Left colon (tissue), 2 donors: ENCODE measurements at places on chromosomes 1 and 21. TPM values are rescaled to one million over a fixed set of nuclear protein-coding genes. Genes with fewer than 3 reads are reported as not detected.

The NEK2 gene
- 2.0 TPM for total RNA-seq

The GCSAML gene
- total RNA-seq: 0.67 TPM

The RHBDL2 gene
- 35.1 TPM for total RNA-seq

The WLS gene
- total RNA-seq: 126 TPM

The CSF1 gene
- total RNA-seq: 9.5 TPM

The GNG4 gene
- total RNA-seq: 4.4 TPM

The RIMKLA gene
- total RNA-seq: 13.9 TPM

GRCh38 chr1:2155788-2156187 lies 38.8 kb downstream of the FAAP20 start:
- DNase-seq: no peak

GRCh38 chr1:50427086-50427817 lies 4.0 kb upstream of the DMRTA2 start:
- no peak for DNase-seq

GRCh38 chr1:185969028-185969427 lies 234.8 kb downstream of the HMCN1 start:
- DNase-seq: no peak

DNA sequence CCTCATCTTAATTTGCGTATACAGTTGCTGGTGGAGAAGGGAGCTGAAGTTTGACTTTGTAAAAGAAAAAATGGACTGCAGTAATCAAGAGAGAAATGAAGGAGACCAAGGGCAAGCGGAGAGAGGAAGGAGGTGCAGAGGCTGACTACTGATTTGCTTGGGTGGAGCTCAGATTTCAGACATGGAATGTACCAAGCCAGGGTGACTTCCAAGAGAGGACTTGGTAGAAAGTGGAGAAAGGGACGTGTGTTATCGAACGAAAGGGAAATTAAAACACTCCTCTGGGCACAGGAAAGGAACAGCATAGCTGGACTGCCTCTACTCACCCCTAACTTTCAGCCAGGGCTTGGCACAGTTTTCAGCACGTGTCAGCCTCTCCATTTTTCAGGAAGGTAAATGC lies 15.1 kb upstream of the HEATR1 start:
- DNase-seq: no peak

DNA sequence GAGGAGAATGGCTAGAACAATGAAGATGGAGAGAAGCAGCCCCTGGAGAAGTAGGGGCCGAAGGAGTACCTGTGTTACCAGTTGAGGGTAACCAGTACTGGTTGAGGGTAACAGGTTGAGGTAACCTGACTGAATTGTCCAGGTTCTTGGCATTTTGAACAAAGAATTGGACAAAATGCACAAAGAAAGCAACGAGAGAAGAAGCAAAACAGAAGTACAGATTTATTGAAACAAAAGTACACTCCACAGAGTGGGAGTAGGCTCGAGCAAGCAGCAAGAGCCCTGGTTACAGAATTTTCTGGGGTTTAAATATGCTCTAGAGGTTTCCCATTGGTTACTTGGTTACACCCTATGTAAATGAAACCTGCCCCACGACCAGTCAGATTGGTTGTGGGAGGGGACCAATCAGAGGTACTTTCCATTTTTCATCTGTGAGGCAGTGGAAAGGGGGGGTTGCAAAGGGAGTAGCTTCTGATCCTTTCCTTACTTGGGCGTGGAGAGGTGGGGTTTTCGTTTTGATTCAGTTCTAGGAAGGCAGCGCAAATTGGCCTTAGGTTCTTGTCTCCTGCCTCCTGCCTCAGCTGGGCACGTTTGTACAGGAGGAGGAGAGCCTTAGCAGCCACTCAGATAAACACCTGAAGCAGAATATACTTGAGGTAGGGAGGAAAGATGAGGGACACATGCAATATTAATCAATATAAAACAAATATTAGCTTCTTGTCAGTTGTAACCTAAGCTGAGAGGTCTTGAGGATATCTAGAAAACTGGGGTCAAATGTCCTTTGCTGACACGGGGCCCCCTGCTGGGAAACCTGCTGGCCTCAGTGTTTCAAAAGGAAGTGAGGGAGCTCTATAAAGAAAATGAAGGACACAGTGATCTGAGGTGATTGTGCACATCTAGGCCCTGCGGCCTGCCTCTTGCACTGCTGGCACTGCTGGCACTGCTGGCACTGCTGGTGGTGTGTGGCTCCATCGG lies 14.3 kb upstream of the LSM10 start:
- no peak for DNase-seq

- DNase-seq: no peak
These were observed 88.3 kb downstream of the AK5 start for GRCh38 chr1:77370161-77370560.

DNA sequence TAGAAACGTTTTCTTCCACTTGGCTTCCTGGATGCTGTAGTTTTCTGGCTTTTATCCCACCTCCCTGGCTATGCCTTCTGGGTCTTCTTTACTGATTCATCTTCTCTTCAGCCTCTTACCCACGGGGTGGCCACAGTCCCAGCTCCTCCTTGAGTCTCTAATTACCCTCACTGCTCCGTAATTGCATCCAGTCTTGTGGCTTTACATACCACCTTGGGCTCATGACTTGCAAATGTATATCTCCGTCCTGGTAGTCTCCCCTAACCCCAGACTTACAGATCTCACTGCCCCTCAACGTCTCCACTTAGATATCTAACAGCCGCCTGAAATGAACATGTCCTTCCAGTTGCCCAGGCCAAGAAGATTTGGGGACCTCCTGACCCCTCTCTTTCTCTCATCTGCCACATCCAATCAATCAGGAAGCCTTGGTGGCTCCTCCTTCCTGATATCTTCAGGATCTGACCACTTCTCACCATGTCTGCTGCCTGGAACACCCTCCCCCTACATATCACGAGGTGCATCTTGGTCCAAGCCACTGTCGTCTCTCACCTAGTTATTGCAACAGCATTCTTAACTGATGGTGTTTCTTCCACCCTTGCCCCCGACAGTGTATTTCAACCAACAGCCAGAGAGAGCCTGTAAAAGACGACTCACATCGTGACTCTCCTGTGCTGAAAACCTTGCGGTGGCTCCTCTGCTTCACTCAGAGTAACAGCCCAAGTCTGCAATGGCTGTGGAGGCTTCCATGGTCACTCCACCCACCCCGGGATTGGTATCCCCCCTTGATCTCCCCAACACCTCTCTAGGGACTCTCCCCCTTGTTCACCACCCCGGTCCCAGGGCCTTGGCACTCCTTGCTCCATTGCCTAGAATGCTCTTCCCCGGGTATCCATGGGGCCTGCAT lies 219.0 kb upstream of the POU3F1 start:
- no peak for DNase-seq

DNA sequence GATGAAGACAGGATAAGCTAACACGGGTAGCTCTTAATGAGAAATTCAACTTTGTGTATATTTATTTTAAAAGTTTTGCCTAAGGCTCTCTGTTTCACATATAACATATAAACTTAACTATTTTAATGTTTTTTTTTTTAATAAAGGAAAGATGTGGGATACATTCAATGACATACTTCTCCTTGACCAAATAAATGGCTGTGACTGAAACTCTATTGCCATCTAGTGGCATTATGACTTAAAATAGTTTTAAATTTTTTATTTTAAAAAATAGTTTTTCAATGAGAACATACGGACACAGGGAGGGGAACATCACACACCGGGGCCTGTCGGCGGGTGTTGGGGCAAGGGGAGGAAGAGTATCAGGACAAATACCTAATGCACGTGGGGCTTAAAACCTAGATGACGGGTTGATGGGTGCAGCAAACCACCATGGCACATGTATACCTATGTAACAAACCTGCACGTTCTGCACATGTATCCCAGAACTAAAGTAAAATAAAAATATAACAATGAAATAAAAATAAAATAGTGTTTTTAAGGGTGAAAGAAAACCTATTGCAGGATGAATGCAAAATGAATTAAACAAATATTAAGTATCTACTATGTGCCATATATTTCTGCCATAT lies 83.4 kb downstream of the LYST start:
- DNase-seq: no peak

GRCh38 chr1:218633238-218633988 lies 288.3 kb downstream of the TGFB2 start:
- no peak for DNase-seq
